Gastroesophageal sphincter (tissue), 4 donors: ENCODE measurements at places on chromosomes 11 and 22.

GRCh38 chr22:23801238-23801821 is 14.6 kb downstream of the SMARCB1 start:
- ATAC-seq = no peak

DNA sequence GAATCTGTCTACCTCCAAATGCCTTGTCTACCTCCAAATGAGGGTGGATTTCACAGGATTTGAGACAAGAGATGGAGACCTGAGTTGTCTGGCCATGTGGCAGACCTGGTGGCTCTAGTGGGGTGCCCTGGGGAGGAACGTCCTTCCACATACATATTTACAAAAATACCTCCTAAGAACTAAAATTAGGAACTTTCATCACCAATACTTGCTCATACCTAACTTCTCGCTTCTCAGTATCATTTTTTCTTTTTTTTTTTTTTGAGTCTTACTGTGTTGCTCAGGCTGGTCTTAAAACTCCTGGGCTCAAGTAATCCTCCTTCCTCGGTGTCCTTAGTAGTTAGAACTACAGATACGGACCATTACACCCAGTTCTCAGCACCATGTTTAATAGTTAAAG is 117.9 kb downstream of the MED15 start:
- ATAC-seq = no peak

DNA sequence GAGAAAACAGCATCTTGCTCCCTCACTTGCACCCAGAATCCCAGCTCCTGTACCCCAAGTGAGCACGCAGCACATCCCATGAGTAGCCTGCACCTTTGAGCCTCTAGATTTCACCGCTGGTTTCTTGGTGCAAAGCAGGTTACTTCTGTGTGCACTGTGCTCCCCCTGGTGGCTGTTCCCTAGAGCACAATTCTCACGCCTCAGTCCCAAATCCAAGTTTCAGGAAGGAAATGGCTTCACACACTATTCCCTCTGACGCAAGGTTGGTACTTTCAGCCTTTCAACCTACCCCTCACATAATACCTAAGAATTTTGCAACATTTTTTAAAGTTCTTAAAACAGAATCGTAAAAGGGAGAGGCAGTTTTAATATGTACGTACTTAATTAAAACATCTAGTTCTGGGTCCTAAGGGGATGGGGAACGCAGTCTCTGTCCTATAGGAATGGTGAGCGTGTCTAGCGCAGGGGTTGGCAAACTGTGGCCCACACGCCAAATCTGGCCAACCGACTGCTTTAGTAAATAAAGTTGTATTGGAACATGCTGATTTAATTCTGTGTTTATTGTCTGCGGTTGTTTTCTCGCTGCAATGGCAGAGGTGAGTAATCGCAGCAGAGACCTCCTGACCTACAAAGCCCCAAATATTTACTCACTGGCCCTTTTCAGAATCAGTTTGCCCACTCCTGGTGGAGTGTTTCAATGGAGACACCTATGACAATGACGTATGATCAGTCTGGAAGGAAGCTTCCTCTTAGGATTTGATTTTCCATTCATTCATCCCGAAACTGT is 27.5 kb downstream of the DHCR7 start:
- no peak for ATAC-seq

DNA sequence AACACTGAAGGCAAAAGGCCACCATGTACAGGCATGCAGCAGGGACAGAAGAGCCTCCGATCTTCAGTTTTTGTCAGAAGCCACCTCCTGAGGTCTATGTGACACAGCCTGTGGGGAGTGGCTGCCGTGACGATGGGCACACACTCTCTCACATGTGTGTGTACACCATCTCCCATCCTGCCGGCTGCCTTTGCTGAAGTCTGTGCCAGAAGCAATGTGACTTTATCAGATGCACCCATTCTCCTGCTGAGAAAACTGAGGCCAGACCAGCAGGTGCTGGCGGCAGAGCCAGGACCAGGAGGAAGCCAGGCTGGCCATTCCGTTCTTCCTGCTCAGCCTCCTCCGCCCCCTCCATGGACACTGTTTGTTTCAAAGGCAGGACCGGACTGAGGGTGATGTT is 16.7 kb downstream of the SHANK2 start:
- no peak for ATAC-seq

GRCh38 chr11:63598556-63598955 is 15.7 kb downstream of the PLAAT3 start:
- no peak for ATAC-seq

GRCh38 chr11:19867064-19867463 is 154.4 kb downstream of the NAV2 start:
- ATAC-seq = no peak

DNA sequence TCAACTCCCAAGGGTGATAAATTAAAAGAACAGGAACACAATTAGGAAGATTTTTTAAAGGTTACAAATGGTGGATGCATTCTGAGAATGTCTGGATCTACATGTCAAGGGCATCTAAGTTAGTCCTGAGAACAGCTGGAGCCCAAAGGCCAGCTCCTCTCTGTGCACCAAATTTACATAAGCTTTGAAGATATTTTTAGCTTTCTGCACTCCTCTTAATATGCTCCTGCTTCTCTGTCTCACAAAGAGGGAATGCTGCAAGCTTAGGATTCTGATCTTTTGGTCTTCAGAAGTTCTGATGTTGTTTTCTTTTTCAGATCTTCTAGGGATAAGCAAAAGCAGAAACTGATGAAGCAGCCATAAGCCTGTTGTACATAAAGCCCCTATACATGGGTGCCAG is 309.8 kb upstream of the NCAM1 start:
- ATAC-seq = no peak

GRCh38 chr11:75487365-75487764 is 38.4 kb downstream of the GDPD5 start:
- ATAC-seq = no peak
